ENCODE measurements at places on chromosomes 13 and 19. TPM values are rescaled to one million over a fixed set of nuclear protein-coding genes. Genes with fewer than 3 reads are reported as not detected.

Gene JAK3
- total RNA-seq: 5.7 TPM

Gene SHISA7
- total RNA-seq: not detected

Gene WDFY2
- total RNA-seq: 6.1 TPM

Gene IRGC
- not detected for total RNA-seq

Gene SWSAP1
- 2.5 TPM for total RNA-seq

Gene CYP4F3
- 3.6 TPM for total RNA-seq

Gene MYO16
- total RNA-seq: 0.07 TPM
